Hematopoietic multipotent progenitor cell (in vitro differentiated cells): ENCODE measurements at places on chromosomes 4 and X. TPM values are rescaled to one million over a fixed set of nuclear protein-coding genes. Genes with fewer than 3 reads are reported as not detected.

- DNase-seq, result no peak
These were observed 102.1 kb downstream of the AKAP4 start for GRCh38 chrX:50098749-50099148.

The LAS1L gene
- total RNA-seq, result 28.8 TPM

DNA sequence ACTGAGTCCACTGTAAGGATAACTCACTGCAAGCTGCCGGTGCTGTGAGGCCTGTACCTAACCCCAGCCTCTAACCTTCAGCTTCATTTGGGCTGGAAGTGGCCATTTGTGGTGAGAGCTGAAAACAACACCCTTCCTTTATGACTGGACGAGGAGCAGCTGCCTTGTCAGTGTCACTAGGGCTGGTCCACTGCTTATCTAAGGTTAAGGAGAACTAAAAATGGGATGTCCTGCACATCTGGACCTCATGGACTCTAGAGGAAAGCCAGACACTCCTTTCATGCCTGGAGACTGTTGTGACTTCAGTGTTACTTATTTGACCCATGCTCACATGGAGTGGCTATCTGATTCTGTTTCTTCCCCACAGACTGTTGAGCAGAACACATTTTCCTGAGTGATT is 139.9 kb downstream of the ZNF518B start:
- DNase-seq, result no peak

The CSN1S1 gene
- total RNA-seq, result not detected

DNA sequence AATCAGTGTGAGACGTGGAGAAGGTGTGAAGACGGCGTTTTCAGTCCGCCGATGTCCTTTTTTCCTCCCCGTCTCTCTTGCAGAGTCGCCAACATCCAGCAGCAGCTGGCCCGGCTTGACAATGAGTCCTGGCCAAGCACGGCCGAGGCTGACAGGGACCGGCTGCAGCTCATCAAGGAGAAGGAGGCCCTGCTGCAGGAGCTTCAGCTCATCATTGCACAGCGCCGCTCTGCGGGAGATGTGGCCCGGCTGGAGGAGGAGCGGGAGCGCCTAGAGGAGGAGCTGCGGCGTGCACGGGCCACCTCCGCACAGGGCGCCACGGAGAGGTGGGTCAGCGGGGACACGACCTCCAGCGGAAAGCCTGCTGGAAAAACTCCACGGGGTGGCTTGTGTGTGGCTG is 47.1 kb upstream of the CLCN4 start:
- no peak for DNase-seq

DNA sequence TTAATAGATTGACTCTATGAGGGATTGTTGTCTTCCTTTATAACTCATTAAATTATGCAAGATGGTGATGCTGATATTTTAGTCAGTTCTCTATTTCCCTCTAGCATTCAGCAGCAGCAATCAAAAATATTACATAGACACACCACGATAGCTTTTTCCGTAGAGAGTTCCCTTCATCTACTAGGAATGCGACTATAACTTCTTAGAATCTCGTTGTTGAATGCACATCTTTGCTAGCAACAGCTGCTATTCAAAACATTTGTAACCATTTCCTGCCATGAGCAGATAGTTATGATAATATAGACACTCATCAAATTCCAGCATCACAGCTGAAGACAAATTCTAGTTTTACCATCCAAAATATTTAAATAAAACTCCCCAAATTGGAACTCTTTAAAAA is 147.4 kb upstream of the FGF13 start:
- DNase-seq, result peak; percentile 1

The EFHC2 gene
- total RNA-seq, result 7.3 TPM

DNA sequence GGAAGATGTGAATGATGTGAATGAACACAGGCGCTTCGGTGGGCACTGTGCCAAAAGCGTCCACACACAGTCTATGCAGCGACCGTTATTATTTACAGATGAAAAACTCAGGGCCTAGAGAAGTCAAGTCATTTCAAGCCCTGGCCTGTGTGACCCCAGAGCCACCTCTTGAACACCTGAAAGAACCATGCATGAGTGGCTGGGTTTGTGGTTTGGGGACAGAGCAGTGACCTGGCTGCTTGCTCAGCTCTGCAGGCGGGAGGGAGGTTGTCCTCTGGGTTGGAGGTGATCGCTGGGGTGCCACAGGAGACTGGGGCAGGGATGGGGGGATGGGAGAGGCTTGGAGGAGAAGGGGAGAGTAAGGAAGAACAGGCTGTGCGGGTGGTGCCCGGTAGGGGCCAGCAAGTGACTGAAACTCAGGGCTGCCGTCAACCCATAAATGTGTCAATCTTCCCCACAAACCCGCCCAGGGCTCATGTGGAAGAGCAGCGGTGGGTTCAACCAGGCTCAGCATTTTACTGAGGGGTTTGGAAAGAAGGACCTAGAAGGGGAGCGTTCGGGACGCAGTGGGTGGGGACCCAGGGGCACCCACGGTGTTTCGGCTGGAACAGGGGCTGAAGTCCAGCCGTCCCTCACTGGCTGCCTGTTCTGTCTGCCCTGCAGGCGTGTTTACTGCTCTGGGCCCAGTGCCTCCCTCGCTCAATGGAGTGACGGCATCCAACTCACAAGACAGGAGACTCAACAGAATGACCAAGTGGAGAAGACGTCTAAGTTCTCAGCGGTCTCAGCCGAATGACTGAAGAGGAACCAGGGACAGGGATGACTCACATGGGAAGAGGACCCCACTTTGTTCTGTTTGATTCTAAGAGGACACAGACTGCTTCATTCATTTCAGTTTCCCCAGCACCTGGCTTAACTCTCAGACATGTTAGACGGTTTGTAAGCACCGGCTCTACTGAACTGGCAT is 167.8 kb downstream of the AFAP1 start:
- DNase-seq, result no peak

DNA sequence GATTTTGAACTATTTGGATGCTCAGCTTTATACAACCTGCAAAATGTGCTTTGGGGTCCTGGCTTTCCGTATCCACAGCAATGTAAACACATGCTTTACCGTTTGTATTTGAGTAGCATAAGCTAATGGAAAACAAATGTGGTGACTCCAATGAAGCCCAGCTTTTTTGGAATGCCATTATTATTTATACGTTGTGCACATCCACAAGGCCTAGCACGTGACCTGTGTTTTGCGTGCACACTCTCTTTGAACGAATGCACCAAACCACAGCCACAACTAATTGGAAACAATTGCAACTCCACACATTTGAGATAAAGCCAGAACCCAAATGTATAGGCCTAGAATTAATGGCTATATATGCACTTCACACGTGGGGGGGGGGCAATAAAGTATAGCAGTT is 189.5 kb upstream of the GPC4 start:
- no peak for DNase-seq

The OCRL gene
- total RNA-seq, result 7.5 TPM

GRCh38 chr4:174066611-174067205 is 216.8 kb downstream of the FBXO8 start:
- no peak for DNase-seq

- DNase-seq, result no peak
These were observed 74.2 kb downstream of the RTL9 start for GRCh38 chrX:110432906-110433215.

The CYLC1 gene
- not detected for total RNA-seq

DNA sequence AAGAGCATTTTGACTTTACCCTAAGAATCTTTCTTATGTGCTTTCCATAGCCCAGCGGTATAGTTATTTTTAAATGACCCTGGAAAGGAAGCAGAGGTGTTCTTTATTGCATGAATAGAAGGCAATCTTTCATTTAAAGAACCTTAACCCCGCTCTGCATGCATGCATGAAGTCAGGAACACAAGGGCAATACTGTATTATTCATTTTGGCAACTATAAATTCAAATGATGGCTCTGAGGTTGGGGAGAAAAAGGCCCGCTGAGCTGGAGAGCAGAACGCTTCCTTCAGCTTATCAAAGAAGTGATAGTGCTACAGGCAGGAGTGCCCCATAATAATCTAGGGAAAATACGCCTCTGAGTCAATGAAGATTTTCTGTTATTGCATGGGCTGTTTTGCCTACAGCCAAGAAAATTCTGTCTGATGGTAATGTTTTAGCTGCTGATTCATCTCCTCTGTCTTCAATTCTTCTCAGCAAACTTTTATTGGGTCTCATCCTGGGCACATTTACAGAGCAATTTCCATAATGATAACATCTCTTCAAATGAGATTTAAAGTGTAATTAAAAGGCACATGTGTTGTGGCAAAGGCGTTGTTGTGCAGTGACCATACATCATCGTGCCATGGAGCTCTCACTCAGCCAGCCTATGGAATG is 452.2 kb upstream of the FTHL17 start:
- DNase-seq, result no peak

GRCh38 chr4:27429364-27429871 is 568.8 kb downstream of the STIM2 start:
- no peak for DNase-seq

DNA sequence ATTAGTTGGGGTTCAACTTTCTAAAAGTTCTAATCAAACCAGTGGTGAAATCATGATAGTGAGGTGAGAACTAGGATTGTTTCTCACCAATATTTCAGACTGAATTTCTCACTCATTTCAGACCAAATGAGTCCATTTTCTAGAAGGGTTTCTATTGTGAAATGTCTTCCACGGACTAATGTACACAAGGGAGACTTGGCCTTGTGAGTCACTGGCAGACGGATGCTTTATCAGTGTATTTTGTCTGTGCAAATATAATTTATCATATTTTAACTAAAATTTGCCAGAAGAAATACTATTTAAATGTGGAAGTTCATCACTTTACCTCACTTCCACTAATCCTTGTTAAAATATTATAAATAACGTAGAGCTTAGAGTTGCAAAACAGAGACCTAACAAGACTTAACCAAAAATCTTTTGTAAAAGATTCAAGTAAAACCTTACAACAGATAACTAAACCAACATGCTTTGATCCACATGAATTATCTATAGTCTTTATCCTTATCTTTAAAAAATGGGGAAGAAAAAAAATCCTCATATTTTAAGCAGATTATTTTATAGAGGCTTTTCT is 506.0 kb upstream of the FAM241A start:
- DNase-seq, result no peak

- DNase-seq, result no peak
These were observed 59.4 kb upstream of the GK2 start for GRCh38 chr4:79467246-79467932.

GRCh38 chrX:40099055-40099958 is 1.5 kb upstream of the BCOR start:
- DNase-seq, result no peak

DNA sequence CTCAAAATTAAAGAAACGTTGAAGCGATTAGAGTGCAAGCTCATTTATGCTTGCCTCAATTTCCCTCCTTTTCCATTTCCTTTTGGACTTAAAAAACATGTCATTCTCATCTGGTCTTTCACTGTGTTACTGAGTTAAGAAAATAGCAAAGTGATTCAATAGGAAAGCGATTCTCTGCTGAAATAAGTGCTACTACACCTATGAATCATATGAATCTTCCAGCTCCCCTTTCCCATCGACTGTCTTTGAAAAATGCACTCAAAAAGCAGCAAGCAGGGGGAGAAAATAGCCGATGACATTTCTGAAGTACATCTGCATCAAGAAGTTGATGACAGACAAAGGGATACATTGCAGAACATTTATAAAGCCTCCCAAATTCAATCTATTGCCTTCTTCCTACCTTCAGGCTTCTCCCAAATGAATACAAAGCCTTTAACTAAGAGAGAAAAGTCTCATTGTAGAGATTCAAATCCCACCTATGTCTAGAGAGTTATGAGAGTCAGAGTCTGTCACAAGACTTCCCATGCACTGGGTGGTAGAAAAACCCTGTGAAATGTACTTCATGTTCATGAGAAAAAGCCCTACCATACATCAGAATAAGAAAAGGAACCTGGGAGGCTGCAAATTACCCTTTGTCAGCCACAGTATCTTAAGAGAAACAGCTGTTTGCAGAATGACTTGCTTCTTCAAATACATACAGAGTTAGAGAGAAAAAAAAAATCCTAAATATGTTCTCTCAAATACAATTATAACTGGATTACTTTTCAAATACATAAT is 78.9 kb downstream of the MBNL3 start:
- DNase-seq, result no peak

GRCh38 chr4:17941731-17942130 is 79.8 kb downstream of the LCORL start:
- DNase-seq, result no peak

The ADGRG4 gene
- under 0.01 TPM for total RNA-seq

The EDA2R gene
- 1.1 TPM for total RNA-seq

DNA sequence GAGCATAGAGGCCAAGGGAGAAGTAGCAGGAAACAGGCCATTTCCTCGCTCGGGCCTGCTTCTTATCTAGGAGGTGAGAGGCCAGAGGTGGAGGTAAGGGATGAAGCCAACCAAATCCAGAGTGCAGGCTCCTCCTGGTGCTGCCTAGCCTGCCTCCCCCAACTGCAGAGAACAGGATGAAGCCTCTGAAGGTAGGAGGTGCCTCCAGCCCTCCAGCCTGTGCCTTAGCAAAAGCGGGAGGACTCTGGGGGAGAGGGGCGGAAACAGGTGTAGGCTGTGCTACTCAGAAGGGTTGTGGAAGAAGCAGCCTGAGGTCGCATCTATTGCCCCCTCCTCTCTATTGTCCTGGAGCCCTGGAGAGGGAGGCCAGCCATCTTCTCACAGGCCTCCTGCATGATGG is 2.9 kb upstream of the MTM1 start:
- DNase-seq, result no peak

DNA sequence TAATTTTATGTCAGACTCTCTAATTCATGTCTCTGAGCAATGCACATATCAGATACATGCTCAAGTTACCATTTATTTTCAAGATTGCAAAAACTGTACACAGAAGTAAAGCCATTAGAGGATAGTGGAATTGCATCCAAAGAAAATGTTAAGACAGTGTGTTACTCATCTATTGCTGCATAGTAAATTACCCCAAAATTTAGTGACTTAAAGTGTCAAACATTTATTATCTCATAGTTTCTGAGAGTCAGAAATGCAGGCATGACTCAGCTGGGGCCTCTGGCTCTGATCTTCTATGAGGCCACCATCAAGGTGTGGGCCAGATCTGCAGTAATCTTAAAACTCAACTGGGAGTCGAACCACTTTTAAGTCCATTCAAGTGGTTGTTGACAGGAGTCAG is 275.2 kb downstream of the QDPR start:
- no peak for DNase-seq

The ARHGEF9 gene
- total RNA-seq, result 11.8 TPM

DNA sequence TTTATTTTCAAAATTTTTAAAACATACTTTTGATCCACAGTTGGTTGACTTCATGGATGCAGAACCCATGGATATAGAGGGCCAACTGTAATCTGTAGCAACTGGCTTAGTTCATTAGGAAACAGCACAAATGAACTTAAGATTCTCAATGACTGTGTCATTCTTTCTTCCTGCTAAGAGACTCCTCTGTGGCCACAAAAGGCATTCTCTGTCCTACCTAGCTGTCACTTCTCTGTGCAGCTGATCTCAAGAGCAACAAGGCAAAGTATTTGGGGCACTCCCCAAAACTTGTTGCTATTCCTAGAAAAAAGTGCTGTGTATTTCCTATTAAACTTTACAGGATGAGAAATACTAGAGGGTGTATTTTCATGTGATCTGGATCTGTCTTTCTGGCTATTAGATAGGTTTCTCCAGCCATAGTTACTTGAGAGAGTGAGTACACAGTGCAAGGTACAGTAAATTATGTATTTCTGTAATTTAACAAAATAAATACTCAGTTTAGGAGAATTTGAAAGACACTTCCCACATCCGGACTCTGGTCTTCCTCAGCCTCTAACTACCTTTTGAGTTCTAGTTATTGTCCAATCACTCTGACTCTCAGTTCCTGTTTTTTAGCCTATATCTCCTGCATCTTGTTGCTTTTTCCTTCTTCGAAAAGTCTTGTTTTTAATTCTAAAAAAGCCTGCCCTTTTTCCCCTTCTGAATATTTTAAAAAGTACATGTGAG is 21.8 kb downstream of the TLR2 start:
- DNase-seq, result no peak

GRCh38 chrX:63513825-63514568 is 162.9 kb upstream of the SPIN4 start:
- DNase-seq, result no peak
